ENCODE measurements at places on chromosomes 1 and 21. TPM values are rescaled to one million over a fixed set of nuclear protein-coding genes. Genes with fewer than 3 reads are reported as not detected.

GRCh38 chr1:35554266-35555211 is 2.7 kb downstream of the KIAA0319L start:
- DNase-seq: peak; percentile 67

GRCh38 chr1:24890887-24891286 is 39.2 kb downstream of the RUNX3 start:
- no peak for DNase-seq

DNA sequence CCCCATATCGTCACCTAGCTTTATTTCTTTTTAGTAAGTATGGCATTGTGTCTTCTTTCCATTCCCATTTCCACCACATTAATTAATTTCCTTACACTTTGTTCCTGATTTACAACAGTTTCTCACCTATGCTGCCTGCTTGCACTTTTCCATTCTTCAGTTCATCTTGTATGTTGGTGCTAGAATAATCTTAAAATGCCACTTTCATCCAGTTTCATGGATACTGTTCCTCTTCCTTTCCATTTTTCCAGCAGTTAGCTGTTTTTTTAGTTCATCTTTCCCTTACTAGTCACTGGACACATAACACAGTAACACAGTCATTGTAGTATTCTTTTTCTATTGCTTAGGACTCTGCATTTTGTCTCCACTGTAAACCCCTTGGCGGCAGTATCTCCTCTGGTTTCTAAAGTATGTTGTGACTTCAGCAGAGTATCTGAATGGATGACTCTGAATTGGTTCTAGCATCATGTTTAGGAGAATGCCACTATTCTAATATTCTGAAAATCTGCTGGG is 2.1 kb downstream of the CDC7 start:
- no peak for DNase-seq

DNA sequence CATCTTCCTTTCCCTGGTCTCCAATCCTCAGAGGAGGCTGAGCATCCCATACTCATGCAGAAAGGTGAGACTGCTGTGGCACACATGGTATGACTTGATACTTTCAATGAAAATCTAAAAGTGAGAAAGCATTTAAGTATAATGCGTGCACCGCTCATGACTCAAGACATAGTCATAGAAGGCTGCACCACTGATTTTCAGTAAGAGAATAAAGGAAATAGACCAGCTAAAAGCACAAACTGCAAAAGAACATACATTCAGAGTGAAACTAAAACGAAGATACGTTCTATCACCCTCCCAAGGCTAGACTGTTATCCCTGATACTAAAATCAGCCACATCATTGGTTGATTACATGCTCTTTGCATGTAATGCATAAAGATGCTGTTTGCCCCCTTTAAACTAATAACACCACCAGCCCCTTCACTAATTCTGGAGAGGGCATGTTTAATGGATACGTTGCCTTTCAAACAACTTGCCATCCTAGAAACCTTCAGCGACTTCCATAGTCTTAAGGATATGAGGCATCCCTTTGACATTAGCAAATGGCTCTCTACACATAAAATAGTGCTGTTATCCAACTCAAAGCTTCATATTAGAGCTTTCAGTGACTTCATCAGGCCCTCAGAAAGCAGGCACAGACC is 2.1 kb downstream of the PLD5 start:
- no peak for DNase-seq

Gene CFH
- total RNA-seq: 5.7 TPM

Gene OR2T12
- not detected for total RNA-seq

- no peak for DNase-seq
Measured at GRCh38 chr1:207869859-207870258, 41.1 kb downstream of the CD34 start.

DNA sequence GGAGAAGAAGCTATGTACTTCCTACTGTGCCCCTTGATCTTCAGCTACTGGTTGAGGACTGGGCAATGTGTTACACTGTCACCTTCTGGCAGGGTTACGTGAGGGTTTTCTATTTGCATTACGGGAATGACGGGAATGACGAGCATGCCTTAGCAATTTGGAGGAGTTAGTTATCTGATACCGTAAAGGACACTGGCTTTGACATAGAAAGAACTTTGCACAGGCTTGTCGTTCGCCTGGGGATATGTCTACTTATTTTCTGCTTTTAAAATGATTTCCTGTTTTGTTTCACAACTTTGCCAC is 19.8 kb upstream of the ACBD6 start:
- no peak for DNase-seq

Gene CCDC28B
- 4.7 TPM for total RNA-seq

GRCh38 chr1:151578941-151579340 is 32.9 kb upstream of the SNX27 start:
- no peak for DNase-seq

- DNase-seq: no peak
Measured at GRCh38 chr1:212152308-212152693, 116.8 kb downstream of the DTL start.

GRCh38 chr1:65056234-65056633 is 89.9 kb upstream of the JAK1 start:
- no peak for DNase-seq

DNA sequence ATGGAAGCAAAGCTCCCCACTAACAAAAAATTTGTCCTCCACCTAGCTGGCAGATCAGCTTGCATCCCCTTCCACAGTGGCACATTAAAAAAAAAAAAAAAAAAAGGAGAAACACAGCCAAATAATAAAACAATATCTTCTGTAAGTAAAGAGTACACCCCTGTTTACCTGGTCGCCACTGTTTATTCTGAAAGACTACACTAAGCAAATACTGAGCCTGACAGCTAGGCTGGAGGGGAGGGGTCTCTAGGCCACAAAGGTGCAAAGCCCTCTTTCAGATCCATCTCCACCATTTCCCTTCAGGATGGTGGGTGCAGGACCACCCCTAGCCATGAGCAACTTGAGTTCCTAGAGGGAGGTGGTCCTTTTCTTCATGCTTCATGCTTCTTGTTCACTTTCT is 22.8 kb upstream of the SLC45A3 start:
- no peak for DNase-seq
